ENCODE measurements at places on chromosomes 11 and 22. TPM values are rescaled to one million over a fixed set of nuclear protein-coding genes. Genes with fewer than 3 reads are reported as not detected.

Gene CNIH2
- 1.6 TPM for total RNA-seq

Gene DDTL
- total RNA-seq, result 1.5 TPM

Gene APOL3
- total RNA-seq, result 0.10 TPM

Gene PLEKHA7
- 28.7 TPM for total RNA-seq

Gene FGF19
- 0.03 TPM for total RNA-seq

Gene PLA2G3
- total RNA-seq, result not detected

Data from A549 treated with CORT108297 at 1 μM for 4 hours (cell line).